ENCODE measurements at places on chromosomes 3 and 15. TPM values are rescaled to one million over a fixed set of nuclear protein-coding genes. Genes with fewer than 3 reads are reported as not detected.

WDR53 gene
- polyA plus RNA-seq: 14.7 TPM

SPTSSB gene
- polyA plus RNA-seq: 0.20 TPM

DNA sequence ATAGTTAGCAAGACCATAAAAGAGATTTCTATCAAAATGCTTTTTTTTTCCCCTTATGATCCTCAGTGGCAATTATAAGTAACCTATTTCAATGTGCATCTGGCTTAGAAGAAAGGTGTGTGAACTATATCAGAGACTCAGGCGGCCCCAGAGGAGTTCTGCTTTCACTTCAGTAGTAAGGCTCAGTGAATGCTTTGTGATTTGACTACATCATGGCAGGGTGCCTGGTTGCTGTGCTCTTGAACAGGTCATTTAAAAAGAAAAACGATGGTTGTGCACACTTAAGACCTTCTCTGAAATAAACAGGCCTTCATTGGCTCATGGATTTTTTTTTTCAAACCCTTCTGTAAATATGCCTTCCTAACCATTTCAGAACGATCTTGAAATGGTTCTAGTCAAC lies 400.4 kb upstream of the RARB start:
- DNase-seq: no peak

- DNase-seq: no peak
Observed at GRCh38 chr15:92541291-92542200, 114.0 kb downstream of the FAM174B start.

DNA sequence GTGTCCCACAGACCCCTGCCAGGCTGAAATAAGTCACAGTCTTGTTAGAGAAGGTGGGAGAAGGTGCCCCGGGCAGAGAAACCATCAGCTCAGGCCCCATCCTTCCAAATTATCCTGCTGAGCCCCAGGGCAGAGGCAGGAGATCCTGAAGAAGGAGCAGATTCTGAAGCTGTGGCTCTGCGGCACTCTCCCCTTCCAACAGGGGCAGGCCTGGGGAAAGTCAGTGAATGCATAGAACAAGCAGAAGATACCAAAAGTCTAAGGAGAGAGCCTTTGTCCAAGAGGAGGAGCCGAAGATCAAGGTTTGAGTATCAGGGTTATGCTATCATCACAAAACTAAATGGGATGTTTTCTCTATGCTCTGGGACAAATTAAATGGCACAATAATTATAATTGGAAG lies 249.3 kb downstream of the XXYLT1 start:
- no peak for DNase-seq

GRCh38 chr3:32189693-32190092 lies 48.8 kb upstream of the CMTM8 start:
- no peak for DNase-seq

DNA sequence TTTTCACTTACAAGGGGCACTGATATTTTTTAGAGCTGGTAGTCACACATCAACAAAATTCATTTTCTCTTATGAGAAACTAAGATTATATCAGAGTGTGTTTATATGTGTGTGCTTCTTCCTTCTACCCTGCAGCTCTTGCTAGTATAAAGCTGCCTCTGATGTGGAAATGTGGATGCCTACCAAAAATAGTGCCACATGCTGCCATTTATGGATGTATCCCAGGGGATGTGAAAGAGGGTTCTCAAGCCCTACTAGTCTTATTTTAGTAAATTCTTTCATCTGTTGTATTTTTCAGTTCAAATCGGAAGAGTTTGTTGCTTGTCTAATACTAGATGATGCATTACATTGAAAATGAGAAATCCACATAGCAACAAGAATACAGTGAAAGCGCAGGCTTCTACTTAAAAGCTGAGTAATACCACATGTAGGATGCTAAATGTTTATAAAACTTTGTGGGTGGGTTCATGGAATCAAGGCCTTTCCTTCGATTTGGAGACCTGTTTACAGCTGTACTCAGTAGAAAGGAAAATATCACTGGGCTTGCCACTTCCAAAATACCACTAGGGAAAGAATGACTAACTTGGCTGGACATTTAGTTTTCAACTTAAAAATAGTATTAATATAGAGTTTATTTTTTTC lies 399.2 kb downstream of the EPHA3 start:
- DNase-seq: no peak

DNA sequence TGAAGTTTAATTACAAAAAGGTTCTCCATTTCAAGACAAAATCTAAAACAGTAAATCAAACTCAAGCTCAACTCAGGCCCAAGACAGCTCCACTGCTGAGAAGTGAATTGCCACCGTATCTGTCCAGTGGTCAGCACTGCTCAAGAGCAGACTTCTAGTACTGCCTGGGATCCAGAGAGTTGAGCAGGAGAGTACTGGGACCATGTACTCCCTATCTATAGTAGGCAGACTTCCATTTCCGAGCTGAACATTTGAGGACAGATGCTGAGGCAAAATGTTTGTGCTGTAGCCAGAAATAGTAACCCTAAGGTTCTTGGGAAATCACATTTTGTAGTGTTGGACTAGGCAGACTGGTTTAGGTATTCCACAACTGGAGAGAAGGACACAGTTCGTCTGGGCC lies 44.1 kb downstream of the MRPL3 start:
- no peak for DNase-seq

GRCh38 chr3:40057077-40057476 lies 247.7 kb downstream of the MYRIP start:
- no peak for DNase-seq

GRCh38 chr15:84826369-84826823 lies 9.2 kb downstream of the ALPK3 start:
- DNase-seq: no peak

DNA sequence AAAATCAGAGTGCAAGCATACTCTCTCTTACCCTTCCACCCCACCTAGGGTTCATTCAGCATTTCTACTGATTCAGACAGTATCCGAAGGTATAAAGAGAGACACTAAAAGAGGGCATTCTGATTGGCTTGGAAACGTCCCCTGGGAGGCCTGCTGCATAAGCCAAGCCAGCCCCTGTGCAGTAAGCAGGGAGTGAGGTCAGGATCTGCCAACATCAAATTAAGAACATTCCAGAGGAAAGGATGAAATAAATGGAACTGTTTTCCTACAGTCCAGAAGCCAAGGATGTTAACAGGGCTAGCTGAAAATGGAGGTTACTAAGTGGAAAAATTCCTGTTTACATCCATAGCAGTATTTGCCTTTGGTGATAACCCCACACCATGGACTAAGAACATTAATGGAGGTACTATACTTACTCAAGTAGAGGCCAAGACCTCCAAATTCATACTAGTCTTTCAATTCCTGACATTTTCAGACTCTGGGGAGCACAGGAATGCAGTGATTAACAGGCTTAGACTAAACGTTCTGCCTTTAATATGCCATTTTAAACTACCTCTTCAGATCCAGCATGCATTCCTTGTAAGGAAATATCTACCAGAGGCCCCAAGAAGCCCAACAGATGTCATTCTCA lies 34.5 kb downstream of the NPTN start:
- DNase-seq: no peak

DNA sequence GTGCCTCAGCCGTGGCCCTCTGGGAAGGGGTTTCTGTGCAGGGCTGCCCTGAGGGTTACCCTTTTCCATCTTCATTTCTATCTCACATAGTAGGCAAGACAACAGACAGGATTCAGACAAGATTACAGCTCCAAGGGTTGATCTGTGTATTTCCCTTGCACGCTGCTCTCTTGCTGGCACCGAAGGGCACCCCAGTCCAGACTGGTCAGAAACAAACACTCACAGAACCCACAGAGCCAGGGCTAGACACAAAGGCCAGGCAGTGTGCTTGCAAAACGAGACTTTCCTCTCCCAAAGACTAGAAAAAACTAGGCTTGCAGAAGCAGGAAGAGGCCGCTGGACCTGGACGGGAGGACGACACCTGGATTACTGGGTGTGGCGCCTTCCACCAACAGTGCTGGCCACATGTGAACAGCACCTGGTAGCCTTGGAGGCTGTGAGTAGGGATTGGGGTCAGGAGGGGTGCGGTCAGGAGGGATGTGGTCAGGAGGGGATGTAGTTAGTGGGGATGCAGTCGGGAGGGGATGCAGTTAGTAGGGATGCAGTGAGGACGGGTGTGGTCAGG lies 96.8 kb downstream of the BDH1 start:
- DNase-seq: no peak

- DNase-seq: no peak
Observed at GRCh38 chr3:16849229-16849628, 35.5 kb upstream of the PLCL2 start.

DNA sequence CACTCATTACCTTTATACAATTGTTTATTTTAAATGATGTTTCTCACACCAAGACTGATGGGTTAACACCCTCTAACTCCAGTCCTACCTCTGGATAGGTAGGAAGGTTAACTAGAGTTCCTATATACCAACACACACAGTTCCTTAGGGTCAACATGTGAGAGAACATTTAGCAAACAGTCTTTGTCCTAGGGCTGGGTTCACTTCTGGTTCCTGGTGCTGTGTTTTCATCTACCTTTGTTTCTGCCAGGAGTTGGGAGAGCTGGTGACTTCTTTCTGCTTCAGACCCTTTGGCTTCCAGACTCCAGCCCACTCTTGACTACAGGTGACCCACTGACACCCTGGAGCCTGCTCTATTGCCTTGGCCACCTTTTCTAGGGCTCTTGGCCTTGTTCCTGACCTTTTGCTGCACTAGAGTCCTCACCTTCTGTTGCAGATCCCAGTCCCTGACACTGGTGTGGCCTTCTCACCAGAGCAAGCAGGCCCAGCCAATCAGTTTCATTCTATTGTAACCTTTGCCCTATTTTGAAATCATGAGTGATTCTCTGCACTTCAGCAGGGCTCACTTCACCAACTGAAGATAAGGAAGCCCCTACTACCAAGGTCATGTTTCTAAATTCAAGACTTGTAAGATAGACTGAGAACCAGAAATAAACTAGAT lies 50.0 kb upstream of the SECISBP2L start:
- DNase-seq: no peak
